Jurkat, Clone E6-1 (cell line): ENCODE measurements at places on chromosomes 5 and 9.
A peak's percentile ranks its signal among the peaks of the same experiment; 100 is the strongest.

GRCh38 chr9:108278341-108278740 is 577.4 kb downstream of the ACTL7B start:
- DNase-seq = no peak

DNA sequence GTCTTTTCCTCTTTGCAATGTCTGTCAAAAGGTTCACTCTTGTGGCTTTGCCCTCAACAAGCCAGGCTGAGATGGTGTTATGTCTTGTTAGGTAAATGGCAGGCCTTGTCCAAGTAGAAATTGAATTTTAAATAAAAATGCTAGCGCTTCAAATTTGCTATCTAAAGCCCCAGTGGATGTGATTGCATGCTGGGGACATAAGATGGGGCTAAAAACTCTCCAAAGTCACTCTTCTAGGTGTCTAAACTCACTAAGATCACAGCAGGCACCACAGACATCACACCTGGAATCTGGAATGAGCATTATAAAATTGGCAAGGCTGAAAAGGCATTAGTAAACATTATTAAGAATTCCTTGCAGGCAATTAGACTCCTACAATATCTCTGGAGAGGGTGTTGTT is 262.7 kb upstream of the CLINT1 start:
- DNase-seq = peak; percentile 36

GRCh38 chr5:56746553-56747339 is 68.6 kb upstream of the MAP3K1 start:
- DNase-seq = no peak

- no peak for DNase-seq
Measured at GRCh38 chr5:153660919-153661318, 170.4 kb downstream of the GRIA1 start.

GRCh38 chr9:18490641-18491370 is 16.9 kb downstream of the ADAMTSL1 start:
- DNase-seq = no peak
